T-helper 2 cell (primary cell): ENCODE measurements at places on chromosomes 4 and X.

GRCh38 chr4:3285558-3286334 lies 7.1 kb upstream of the RGS12 start:
- no peak for DNase-seq

DNA sequence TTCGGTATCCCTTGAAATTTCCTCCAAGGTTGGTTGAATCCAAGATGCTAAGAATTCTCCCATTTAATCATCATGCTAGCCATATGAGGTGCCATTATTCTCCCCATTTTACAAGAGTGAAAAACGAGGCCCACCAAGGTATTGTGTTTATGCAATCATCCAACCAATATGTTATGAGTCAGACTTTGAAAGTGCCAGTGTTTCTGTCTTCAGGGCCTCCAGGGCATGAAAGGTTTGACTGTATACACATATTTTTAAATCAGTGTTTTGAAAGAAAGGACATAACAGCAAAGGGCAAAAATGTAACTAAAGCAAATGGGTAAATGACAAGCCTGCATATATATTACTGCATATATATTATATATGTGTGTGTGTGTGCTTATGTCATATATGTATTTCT lies 541.2 kb upstream of the SMIM31 start:
- DNase-seq = no peak

- no peak for DNase-seq
Observed at GRCh38 chrX:154531626-154532025, 15.0 kb downstream of the G6PD start.

GRCh38 chr4:41069838-41070237 lies 144.5 kb downstream of the APBB2 start:
- DNase-seq = no peak

DNA sequence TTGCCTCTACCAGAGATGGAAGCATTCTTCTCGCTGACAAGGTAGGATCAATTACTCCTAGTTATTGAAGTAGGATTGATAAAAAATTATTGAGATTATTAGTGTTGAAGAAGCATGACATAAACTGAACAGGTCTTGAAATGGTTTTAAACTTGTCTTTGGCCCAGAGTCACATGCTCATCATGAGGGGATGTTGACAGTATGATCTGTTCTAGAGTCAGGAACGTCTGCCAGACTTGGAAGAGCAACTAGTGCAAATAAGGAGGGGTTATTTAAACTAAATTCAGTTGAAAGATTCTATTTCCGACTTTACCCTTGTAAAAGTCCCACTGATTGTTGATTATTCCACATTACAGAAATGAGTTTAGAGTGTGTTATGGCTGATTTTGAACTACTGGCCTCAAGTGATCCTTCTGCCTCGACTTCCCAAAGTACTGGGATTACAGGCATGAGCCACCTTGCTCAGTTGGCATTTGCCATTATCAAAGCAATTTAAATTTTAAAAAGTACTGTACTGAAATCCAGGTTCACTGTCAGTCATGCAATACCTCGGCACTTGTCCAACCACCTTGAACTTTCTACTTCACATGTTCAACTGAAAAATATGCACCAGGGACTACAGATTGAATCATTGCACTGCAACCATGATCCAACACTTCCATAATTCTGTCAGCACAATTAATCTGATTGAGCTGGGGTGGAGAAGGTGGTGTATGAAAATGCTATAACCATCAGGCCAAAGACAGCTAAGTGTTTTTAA lies 19.7 kb downstream of the FABP2 start:
- no peak for DNase-seq

GRCh38 chr4:41050880-41051775 lies 163.2 kb downstream of the APBB2 start:
- no peak for DNase-seq

- no peak for DNase-seq
Observed at GRCh38 chr4:156132196-156132595, 178.5 kb upstream of the CTSO start.

DNA sequence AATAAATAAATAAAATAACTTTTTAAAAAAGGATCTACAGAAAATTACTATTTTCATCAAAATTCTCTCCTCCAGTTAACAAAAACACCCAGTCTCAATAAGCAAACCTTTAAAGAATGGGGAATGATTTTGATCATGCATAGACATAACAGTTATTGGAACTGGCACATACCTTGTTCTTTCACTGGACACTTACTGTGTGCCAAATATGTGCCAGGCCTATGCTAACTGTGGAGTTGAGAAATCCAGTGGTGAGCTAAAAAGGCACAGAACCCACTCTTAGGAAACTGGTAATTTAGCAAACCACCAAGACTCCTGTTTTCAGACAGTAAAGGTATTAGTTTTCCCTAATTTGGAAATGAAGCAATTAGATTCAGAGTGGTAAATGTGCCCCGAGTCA lies 39.1 kb downstream of the CLOCK start:
- DNase-seq = no peak

DNA sequence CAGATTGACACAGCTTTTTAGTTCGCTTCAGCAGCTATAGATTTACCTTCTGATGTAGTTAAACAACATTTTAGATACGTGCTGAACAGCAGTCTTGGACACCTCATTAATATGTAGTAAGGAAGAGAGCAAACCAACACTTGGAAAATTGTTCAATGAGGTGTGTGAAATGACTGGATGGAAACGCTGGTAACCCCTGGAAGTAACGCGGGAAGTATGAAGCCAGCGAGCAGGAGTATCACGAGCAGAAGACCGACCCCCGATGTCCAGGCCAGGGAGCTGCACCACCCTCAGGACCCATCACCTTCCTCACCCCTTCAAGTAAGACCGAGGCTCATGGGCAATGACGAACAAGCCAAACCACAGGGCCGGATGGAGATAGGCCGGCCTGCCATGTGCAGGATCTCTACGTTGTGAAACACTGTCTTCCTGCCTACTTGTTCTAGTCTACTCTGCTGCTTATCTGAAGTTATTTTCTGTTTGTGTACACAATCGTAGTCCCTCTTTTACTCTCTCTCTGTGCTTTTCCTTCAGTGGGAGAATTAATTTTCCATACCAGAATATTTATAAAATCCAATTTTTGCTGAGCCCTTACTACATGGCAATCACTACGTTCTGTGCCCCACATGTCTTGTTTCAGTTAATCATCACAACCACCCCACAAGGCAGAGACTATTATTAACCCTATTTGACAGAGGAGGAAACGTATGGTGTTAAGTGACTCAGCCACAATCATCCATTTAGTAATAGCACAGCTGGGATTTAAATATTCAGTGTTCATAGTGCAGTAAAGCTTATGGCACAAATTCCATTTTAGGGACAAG lies 221.7 kb downstream of the APBB2 start:
- DNase-seq = no peak

DNA sequence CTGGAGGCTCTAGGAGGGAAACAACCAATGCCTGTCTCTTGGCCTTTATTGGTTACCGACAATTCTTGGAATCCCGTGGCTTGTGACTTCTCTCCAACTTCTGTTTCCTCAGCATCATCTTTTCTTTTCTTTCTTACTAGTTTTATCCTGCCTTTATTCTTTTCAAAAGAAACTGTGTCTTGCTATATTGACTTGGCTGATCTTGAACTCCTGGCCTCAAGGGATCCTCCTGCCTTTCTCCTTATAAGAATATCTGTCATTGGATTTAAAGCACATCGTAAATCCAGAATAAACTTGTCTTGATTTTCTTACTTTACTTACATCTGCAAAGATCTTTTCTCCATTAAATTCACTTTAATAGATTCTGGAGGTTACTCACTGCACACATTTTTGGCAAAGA lies 49.9 kb upstream of the UGT2B10 start:
- DNase-seq = no peak

DNA sequence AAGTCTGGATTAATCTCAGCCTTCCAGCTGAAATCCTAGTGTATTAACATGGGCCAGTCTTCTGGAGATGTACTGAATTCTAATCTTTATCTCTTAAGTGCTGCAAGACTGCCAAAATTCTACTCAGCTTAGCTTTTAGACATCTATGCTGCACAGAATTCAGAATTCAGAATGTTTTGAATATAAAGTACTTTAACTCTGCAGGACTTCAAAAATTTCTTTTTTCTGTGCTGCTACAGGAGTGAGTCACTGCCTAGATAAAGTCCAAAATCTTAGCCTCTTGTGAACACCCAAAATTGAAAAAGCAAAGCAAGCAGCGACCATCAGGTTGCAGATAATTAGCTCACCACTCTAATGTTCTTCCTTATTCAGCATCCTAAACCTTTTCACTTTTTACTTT lies 1092.6 kb upstream of the PCDH10 start:
- DNase-seq = no peak

DNA sequence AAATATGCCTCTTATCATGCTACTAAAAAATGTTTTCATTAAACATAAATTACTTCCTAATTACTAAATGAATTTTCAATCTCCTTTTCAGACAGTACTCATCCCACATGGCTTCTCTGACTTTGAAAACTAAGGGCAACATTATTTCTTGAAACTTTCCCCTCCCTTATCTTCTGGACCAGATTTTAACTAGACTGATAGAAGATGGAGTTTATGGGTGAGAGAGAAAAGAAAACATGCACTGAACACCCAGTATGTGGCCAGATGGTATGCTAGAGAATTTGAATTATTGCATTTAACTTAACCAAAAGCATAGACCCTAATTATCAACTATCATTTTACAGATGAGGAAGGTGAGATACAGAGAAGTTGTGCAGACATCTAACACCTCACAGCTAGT lies 16.8 kb downstream of the CNOT6L start:
- DNase-seq = no peak

GRCh38 chrX:18664947-18665346 lies 7.0 kb downstream of the RS1 start:
- no peak for DNase-seq

DNA sequence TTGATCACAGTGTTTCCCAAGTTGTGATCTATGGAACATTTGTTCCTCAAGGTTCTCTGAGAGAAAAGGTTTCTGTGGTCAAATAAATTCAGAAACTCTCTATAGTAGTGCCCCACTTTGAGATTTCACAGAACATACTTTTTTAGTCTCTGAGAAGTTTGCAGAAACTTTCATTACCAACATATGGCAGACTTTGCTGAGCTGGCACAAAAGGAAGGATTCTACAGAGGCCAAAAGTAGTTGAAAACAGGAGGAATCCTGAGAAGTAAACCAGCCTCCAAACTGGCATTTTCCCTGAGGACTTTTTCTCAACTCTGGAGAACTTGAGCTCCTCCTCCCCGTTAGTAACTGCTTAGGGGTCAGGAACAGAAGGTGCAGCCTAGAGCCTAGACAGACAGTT lies 117.8 kb upstream of the ESX1 start:
- DNase-seq = no peak

DNA sequence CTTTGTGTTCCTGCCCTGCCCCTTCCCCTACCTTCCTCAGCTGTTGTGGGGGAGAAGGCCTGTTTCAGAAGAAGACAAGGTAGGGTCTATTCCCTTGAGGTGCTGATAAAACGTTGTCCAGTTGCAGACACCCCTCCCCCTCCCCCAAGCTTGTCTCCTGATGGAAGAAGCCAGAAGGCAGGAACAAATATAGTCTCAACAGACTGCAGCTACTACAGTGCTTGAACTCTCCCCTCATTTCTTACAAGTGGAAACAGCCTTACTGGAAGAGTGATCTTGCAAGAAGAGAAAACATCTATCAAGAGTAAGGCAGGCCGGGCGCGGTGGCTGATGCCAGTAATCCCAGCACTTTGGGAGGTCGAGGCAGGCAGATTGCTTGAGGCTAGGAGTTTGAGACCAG lies 11.0 kb upstream of the MAP7D3 start:
- DNase-seq = no peak

DNA sequence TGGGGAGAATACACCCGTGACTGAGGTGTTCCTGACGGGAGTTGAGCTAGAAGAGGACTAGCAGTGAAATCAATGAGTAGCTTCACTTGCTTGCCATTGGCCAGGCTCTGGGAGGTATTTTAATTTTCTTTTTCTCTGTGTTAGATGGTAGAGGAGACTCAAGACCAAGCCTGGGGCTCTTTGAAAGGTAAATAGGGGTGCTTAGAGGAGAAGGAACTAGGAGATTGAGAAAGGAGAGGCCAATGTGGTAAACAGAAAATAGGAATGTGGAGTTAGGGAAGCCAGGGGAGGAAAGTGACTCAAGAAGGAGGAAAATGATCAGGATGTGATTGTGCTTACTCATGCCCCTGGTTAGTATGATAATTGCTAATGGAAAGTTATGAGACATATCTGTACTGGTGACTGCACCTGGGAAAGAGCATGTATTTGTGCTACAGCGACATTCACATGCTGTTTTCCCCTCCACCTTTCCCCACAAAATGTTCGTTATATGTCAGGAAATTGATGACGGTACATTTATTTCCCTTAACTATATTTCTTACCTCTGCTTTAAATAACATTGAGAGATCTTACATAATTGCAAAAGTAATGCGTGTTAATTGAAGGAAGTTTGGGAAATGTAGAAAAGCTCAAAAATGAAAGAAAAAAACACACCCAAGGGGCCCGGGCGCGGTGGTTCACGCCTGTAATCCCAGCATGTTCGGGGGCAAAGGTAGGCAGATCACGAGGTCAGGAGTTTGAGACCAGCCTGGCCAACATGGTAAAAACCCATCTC lies 16.9 kb upstream of the LRBA start:
- peak; percentile 32 for DNase-seq

DNA sequence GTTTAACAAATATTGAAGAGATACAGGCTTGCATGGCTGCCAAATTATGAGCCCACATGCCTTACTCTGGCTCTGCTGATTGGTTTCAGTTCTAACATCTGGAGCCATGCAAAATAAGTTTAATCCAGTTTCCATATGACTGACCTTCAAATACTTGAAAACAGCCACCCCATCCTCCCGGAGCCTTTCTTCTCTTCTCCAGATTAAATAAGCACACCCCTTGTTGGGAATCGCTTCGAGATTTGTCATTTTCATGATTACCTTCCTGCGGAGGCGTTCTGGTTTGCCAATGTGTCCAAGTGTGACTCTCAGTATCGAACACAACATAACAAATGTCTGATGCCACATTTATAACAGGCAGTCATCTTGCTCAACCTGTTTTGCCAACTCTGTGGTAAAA lies 101.6 kb upstream of the JADE1 start:
- DNase-seq = no peak

DNA sequence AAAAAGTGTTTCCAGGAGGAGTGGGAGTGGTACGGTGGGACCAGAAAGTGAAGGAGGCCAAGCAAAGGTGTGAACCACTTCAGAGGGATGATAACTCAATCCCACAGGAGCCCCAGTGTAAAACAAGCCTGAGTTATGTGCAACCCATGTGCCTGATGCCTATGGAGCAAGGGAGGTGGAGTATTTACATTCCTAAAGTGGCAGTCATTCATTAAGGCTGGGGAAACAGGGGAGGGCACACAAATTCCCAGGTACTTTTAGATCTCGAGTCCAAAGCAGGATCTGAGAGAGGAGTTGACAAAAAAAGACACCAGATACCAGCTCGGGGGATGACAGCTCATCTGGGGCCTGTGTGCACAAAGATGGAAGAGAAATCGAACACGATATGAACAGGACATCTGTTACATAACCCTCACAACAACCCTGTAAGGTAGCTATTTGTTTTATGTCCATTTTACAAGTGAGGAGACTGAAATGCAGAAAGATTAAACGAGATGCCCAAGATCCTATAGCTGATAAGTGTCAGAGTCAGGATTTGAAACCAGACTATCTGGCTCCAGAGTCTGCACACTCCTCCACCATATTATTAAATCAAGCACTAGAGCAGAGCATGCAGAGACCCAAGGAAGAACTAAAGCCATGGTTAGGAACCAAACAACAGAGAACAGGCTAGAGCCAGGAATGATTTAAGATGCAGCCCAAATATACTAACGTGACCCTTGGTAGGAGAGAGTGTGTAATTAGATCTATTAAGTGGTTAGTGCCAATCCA lies 91.9 kb upstream of the MAPK10 start:
- no peak for DNase-seq

GRCh38 chr4:7009564-7009963 lies 33.6 kb upstream of the TADA2B start:
- no peak for DNase-seq
